Activated CD4-positive, alpha-beta T cell treated with anti-CD3 and anti-CD28 coated beads for 4 hours (primary cell): ENCODE measurements at places on chromosomes 11 and 22.

GRCh38 chr11:46386674-46387073 lies 4.9 kb downstream of the CHRM4 start:
- no peak for DNase-seq

GRCh38 chr11:108906329-108906728 lies 241.5 kb downstream of the DDX10 start:
- DNase-seq = no peak

DNA sequence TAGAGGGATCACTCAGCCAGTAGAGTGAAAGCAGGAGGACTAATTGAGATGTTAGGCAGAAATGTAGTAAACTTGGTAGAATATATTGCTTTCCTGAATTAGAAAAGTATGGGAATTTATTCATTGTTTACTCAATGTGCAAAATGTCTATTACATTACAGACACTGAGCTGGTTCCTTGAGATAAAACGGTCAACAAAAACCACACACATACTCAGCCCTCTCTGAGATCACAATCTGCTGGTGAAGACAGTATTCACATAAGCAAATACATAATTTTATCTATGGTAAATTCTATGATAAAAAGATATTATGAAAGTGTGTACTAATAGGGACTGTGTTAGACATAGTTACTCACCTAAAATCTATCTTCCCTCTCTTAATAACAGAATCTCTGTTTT lies 833.5 kb downstream of the KCNA4 start:
- DNase-seq = no peak

DNA sequence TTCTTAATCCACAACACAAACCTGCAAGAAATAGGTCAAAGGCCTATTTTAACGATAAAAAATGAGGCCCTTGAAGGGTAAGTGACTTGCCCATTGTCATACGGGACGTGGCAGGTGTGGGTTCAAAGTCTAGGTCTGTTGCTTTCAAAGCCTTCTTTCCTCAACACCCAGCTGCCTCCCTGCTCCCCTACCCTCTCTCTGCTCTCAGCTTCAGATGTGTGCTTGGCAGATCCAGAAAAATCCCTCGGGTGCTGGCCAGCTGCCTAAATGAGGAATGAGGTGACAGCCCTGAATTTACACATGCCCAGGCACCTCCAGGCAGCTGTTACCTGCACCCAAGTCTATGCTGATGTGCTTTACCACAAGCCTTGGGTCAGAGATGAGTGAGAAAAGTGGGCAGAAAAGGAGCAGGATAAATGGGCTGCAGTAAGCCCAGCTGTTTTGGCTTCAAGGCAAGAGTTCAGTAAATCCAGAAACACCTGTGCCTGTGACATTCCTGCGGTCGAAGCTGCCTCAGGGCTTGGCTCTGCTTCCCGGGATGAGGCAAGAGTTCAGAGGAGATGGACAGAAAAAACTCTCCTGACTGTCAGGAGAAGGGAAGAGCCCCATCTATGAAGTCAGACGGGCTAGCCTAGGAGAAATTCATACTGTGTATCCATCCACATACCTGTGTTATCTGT lies 49.9 kb upstream of the LDLRAD3 start:
- DNase-seq = no peak

GRCh38 chr22:40452730-40453487 lies 82.5 kb downstream of the SGSM3 start:
- no peak for DNase-seq

GRCh38 chr22:48929276-48929790 lies 898.3 kb downstream of the BRD1 start:
- no peak for DNase-seq

DNA sequence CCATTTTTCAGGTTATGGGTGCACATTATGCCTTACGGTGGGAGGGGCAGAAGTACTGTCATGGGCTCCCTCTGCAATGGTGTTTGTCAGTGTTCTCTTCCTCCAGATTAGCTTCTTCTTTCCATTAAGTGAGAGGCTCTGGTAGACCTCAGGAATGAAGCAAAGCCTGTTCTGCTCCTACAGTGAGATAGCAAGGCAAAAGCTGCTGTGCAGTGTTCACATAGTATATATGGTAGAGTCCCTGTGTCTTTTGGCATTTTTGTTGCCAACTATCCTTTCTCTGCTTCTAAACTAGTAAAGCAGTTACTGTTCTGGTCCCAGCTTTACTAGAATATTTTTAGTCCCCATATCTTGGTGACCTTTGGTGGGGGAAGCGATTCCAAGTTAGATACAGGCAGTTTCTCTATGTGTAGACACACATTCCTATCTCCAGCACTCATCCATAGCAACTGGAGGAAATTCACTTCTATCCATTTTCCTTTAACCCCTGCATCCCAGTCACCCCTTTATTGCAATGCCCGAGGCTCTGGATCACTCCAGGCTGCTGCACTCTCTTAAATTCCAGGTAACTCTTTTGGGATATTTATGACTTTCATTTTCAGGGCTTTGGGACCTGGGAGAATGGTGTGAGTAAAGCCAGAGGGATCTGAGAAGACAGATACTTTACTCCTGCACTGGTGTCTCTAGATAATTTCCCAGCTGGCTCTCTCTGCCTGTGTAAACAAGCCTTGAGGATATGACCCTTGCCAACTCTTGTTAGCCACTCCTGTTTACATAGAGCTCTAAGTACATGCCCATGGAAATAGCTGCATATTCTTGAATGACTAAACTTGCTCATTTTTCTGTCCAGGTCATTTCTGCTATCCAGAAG lies 3.9 kb upstream of the TRIM34 start:
- no peak for DNase-seq

DNA sequence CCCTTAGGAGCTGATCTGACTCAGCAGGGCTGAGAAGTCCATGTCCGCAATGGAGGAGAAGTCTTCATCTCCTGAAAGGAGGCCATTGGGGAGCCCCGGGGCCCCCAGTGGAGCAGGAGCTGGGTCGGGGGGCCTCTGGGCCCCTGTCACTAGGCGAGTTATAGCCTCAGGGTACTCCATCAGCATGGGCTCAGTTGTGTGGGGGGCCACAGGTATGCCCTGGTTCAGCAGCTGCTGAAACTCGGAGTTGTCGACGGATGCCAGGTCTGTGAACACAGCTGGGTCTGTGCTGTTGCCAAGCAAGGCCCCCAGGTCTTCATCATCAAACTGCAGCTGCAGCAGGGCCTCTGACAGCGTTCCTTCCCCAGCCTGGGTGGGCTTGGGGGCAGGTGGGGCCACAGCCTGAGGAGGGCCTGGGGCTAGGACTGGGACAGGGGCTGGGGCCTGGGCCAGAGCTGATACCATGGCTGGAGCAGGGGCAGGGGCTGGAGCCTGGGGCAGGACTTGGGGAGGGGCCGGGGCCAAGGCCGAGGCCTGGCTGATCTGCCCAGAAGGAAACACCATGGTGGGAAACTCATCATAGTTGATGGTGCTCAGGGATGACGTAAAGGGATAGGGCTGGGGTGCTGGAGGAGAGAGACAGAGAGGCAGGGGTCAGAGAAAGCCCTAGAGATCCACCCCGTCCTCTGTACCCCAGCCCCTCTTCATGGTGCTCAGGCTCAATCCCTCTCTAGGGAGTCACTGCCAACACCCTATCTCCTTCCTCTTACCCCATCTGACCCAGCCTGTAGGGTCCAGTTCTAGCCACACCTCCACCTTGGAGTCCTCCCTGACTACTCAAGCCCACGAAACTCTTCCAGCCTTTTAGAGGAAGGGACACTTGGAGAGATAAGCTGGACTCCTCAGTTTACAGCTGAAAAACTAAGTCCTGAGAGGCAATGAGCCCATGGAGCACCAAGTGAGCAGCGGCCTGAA lies 8.1 kb downstream of the RELA start:
- DNase-seq = no peak

- DNase-seq = no peak
Observed at GRCh38 chr22:41085842-41086241, 6.5 kb upstream of the EP300 start.

- DNase-seq = no peak
Observed at GRCh38 chr11:34284811-34285481, 72.9 kb downstream of the ABTB2 start.

DNA sequence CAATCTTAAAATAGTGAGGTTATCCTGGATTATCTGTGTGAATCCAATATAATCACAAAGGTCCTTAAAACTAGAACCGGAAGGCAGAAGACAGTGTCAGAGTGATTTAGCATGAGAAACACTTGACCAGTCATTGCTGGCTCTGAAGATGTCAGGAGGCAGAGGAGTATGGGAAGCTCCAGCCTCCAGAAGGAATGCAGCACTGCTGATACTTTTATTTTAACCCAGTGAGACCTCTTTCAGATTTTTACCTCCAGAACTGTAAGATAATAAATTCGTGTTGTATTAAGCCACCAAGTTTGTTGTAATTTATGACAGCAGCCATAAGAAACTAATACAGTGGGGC lies 134.4 kb upstream of the ZC3H12C start:
- DNase-seq = no peak

DNA sequence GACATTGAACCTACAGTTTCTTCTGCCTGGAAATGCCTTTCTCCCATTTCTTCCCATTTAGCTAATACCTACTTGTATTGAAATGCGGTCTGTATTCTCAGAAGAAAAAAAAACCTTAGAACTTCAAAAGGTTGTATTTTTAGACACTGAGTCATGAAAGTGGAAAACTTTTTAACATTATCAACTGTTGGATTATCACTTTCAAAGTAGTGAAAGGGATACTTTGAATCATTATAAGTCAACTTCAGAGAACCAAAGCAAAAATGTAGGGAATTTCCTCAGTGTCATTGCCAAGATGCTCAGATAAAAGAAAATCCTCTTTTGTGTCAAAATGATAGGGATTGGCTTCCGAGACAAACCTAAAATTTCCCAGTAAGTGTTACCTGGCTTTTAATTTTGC lies 6.6 kb downstream of the HOATZ start:
- no peak for DNase-seq

DNA sequence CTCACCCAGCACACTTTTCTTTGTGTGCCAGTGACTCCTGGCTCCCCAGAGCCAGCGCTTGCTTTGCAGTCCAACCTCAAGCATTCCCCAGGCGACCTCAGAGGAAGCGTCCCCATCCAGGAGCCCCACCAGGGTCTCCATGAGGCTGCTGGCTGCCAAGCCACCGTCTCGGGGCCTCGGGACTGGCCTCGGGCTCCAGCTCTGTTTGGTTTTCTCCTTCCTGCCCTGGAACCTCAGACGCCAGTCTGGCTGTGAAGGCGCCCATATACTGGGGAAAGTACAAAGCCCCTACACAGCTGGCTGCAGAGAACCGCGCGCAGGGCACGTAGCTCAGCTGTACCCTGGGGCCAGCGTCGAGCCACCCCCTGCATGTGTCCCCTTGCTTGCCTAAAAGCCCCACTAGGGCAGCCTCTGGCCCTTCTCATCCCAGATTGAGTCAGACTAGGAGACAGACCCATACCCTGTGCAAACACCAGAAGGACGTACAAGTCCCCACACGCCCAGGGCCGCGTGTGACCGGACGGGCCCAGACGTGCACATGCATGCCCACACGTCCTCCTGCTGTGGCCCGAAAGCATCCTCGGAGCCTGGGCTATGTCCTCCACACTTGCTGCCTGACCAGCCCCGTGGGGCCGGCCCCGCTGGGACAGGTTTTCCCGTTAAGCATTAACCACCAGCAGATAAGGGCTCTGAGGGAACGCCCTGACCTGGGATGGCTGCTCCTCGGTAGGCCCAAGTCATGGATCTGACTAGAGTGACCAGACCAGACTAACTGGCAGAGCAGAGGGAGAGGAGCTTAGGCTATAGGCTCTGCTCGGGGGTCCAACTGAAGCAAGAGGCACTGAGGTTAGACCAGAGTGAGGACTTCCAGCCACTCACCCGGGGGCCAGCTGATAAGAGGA lies 4.2 kb upstream of the SYT8 start:
- DNase-seq = no peak

DNA sequence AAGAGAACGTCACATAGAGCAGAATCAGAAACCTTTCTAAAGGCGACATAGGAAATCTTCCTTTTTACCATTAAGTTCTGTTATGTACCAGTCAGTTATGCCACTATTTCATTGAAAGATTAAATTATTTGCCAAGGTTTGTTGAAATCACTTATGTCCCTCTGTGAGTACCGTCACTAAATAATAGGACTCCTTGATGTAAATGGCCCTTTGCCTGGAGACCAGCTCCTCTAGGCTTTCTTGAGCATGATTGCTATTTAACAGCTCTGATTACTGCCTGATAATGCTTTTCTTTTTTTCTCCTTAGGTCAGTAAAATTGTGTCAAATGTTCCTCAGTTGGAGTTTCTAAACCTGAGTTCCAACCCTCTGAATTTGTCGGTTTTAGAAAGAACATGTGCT lies 29.3 kb downstream of the TBCEL start:
- no peak for DNase-seq

GRCh38 chr11:134759274-134759673 lies 347.2 kb upstream of the B3GAT1 start:
- DNase-seq = no peak

DNA sequence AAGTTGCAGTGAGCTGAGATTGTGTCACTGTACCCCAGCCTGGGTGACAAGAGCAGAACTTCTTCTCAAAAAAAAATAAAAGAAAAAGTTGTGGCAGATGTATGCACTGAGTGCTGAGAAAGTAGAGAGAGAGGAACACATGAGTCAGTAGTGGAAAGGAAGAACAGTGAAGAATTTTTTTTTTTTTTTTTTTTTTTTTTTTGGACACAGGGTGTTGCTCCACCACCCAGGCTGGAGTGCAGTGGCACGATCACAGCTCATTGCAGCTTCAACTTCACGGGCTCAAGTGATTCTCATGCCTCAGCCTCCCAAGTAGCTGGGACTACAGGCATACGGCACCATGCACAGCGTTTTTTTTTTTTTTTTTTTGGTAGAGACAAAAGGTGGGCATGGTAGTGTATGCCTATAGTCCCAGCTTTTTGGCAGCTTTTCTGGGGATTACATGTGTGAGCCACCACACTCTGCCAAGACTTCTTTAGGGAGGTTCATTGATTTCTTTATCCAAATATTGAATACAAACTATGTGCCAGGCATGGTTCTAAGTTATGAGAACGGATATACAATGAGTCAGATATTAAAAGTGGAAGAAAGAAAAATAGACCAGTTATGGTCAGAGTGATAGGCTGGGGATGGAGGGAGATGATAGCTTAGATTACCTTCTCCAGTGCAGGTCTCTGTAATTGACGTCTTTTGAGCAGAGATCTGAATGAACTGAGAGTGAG lies 62.0 kb downstream of the YAP1 start:
- DNase-seq = no peak

- no peak for DNase-seq
Observed at GRCh38 chr11:126359431-126360048, 4.1 kb downstream of the ST3GAL4 start.

GRCh38 chr11:11860103-11860979 lies 18.6 kb downstream of the USP47 start:
- no peak for DNase-seq

- no peak for DNase-seq
Observed at GRCh38 chr11:33734441-33735270, 1.6 kb downstream of the CD59 start.

- DNase-seq = no peak
Observed at GRCh38 chr22:40808018-40808841, 10.9 kb downstream of the SLC25A17 start.

- DNase-seq = no peak
Observed at GRCh38 chr11:91840640-91841240, 383.9 kb upstream of the FAT3 start.

DNA sequence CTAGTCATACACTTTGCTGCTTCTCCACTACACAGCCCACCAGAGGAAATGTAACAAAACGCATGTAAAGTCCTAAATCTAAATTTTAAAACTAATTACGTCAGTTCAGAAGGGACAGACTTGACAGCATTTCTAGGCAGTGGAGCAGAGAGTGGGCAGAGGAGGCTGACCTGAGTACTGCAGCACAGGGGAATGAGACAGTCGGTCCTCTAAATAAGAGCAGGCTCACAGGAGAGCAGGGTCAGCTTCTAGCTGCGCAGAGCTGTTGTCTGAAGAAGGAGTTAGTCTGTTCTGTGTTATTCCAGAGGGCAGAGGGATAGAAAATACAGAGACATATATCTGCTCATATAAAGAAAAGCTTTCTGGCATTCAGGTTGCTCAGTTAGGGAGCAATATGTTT lies 40.3 kb downstream of the JHY start:
- no peak for DNase-seq
